ENCODE measurements at places on chromosomes 1 and 21.
A peak's percentile ranks its signal among the peaks of the same experiment; 100 is the strongest.

GRCh38 chr1:207876131-207876530 is 34.8 kb downstream of the CD34 start:
- DNase-seq = no peak

GRCh38 chr1:200198236-200198635 is 170.7 kb downstream of the NR5A2 start:
- DNase-seq = no peak

- no peak for DNase-seq
Measured at GRCh38 chr1:72847651-72848050, 565.3 kb upstream of the NEGR1 start.

DNA sequence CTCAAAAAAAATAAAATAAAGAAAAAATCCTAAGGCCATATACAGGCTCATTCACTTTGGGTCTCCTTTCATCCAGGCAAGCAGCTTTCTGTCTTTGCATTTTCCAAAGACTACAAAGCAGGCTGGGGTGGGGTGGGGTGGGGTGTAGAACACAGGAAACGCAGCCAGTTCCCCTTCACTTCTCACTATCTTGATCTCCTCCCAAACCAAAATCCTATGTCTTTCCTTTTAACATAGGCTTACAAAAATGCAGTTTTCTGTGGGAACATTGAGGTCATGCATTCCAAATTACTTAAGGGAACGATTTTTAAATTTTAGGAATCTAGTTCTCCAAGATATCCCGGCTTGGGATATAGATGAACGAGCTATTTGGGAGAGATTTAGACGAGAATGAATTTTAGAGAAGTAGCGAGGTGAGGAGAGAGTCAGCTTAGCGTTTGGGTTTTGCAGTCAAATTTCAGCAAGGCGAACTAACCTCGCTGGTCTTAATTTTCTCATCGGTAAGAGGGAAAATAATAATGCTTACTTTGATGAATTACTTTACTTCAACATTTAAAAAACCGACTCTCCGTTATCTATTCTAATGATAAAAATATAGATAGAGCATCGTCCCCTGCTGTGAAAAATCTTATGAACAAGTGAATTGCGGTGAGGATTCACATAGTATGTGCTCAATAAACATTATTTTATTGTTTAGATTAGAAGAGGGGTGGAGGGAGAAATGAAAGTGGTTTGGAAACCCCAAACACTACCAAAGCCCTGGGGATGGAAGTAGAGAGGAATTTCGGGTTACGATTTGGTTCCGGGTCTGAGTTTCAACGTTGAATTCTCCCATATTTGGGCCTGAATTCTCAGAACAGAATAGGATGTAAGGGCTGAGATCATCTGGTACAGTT is 735 bp upstream of the STX12 start:
- no peak for DNase-seq

GRCh38 chr1:44355582-44356305 is 687 bp upstream of the ERI3 start:
- no peak for DNase-seq

- DNase-seq = no peak
Measured at GRCh38 chr21:41526478-41527087, 18.6 kb upstream of the TMPRSS2 start.

DNA sequence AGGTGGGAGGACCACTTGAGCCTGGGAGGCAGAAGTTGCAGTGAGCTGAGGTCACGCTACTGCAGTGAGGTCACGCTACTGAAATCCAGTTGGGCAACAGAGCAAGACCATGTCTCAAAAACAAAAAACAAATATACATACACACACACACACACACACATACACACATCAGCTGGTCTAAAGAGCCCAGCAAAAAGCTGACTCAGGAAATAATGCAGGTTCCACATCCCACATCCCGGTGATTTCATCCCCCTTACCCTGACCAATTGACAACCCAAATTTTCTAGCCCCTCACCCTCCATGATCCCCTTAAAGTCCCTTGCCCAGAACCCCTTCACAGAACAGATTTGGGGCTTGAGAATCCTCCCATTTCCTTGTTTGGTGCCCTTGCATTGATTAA is 11.9 kb upstream of the CFHR4 start:
- DNase-seq = no peak

- DNase-seq = peak; percentile 62
Measured at GRCh38 chr1:154961207-154962155, at the start of gene PYGO2. TSS of gene PYGO2 (minus strand) at chr1:154961782. CDS start at chr1:154961576, 206 bp downstream.

GRCh38 chr1:212228591-212229119 is 56.6 kb upstream of the PPP2R5A start:
- no peak for DNase-seq

All from activated CD8-positive, alpha-beta memory T cell treated with anti-CD3 and anti-CD28 coated beads for 4 hours (primary cell).